ENCODE measurements at places on chromosomes 13 and 19.

DNA sequence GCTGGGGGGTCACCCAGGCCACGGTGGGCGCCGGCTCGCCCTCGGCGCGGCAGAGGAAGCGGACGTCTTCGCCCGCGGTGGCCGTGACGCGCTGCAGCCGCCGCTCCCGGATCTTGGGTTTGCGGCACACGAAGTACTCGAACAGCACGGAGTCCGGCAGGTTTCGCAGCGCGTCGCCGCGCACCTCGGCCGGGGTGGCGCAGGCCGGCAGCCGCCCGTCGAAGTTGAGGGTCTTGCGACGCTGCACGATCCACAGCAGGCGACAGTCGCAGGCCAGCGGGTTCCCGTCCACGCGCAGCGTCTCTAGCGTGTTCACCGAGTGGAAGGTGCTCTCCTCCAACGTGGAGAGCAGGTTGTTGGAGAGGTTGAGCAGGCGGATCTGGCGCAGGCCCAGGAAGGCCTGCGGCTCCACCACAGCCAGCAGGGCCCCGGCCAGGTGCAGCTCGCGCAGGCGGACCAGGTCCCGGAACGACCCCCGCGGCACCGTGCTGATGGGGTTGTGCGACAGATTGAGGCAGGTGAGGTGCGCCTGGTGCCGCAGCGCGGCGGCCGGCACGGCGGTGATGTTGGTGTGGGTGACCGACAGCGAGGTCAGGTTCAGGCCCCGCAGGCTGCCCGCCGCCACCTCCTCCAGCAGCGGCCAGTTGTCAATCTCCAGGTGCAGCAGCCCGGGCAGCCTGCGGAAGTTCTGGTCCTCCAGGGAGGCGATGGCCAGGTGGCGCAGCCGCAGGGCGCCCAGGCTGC lies 8.6 kb upstream of the PEAK3 start:
- DNase-seq = no peak

- no peak for DNase-seq
Observed at GRCh38 chr19:9881720-9882119, 46.6 kb downstream of the PIN1 start.

GRCh38 chr13:38382946-38383345 lies 33.3 kb downstream of the UFM1 start:
- DNase-seq = no peak

DNA sequence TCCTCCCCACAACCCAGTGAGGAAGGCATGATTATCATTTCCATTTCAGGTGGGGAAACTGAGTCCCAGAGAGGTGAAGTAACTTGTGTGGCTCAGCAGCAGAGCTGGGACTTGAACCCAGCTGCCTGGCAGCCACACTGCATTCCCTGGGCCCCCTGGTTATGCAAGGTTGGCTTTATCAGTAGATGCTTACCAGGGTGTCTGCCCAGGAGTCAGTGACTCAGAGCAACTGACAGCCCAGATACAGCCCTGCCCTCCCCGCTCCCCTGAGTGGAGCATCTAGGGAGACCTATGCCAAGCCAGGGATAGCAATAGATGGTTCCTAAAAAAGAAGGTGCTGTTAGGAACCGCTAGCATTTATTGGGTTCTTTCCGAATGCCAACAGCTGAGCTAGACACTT lies 5.9 kb downstream of the IGLON5 start:
- DNase-seq = no peak

GRCh38 chr13:112873851-112874750 lies 94.9 kb upstream of the MCF2L start:
- peak; percentile 21 for DNase-seq

- no peak for DNase-seq
Observed at GRCh38 chr13:51781246-51782022, 22.5 kb downstream of the DHRS12 start.

DNA sequence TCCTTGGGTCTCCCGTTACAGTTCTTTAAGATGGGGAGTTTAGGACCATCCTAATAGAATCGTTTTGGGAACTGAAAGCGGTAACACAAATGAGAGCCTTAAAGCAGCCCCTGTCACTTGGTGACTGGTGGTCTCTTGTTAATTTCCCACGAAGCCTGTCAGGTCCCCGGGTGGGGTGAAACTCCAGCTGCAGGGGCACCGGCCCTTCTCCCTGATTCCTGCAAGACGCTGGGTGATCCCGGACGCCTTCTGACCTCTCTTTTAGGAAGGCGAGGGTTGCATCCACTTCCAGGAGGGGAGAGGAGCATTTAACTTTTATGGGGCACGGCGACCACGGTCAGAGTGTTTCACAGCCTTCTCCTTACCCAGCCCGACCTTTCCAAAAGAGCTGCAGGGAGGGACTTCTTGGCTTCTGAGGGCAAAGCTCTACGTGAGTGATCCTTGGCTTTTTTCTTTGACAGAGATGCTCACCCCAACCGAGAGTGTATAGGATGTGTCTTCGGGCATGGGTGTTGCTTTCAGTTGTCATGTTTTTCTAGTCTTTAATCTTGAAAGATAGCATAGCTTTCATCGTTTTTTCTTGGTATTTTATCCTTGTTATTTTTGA lies 688 bp downstream of the ZNF225 start:
- no peak for DNase-seq

DNA sequence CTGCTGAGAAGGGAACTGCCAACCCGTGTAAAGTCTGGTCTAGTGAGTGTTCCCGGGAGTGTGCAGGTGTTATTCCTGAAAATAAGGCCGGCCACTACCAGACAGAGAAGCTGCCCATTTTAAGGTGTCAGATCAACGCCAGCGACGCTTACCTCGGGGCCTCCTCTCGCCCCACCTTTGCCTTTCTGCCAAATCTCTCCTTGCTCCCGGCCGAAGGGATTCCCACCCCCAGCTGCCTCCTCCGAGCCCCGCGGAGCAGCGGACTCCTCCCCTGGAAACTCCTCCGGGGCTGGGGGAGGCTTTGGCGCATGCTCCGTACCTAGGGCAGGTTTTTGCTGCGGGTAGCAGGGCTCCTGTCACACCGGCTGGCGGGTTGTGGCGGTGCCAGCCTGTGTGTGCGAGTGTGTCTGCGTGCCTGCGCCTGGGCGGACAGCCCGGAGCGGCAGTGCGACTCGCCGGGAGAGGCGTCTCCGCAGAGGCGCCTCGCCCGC lies at the start of gene HS6ST3:
HS6ST3 (plus strand) TSS at position 359 of the 491 bp plus-strand sequence.
- DNase-seq = no peak

DNA sequence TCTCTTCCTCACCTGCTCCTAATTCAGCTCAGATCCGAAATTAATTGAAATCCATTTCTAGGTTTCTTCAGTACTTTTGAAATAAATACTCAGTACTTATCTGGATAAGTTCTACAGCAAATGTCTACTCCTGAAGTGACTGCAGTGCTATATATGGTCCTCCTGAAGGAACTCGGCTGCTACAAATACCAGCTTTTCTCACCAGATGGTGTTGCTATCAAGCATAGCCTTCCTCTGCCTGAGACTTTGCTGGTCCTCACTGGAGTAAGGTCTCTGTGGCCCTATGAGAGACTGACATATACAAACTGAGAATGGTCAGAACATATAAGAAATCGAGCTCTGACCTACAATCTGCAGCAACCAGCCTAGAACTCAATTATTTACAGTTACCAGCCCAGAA lies 161.6 kb downstream of the NDFIP2 start:
- no peak for DNase-seq

GRCh38 chr13:46295491-46296114 lies 83.9 kb downstream of the LRRC63 start:
- DNase-seq = peak; percentile 26

DNA sequence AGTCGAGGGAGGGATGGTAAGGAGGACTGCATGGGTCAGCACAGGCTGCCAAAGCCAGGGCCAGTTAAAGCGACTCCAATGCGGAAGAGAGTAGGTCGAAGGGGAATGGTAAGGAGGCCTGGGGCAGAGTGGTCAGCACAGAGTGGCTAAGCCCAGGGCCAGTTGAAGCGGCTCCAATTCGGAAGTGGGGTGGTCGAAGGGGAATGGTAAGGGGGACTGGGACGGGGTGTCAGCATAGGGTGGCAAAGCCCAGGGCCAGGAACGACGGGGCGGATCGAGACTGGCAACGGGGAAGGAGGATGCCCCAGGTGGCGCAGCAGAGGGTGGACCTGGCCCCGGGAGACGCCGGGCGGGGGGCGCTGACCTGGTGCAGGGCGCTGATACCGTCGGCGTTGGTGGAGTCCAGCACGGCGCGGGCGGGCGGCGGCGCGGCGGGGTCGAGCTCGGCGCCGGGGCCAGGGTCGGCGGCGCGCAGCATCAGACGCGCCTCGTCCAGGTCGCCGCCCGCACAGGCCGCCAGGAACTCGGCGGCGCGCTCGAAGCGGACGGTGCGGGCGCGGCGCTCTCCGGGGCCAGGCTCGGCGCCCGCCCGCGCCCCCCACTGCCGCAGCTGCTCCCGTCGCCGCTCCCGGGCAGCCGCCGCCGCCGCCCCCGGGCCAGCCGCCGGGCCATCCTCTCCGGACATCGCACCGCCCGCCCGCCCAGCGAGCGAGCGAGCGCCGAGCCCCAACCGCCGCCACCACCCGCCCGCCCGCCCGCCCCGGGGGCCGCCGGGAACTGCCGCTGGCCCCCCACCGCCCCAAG lies at the start of gene PPP1R12C:
PPP1R12C (minus strand) TSS at position 779 of the 804 bp plus-strand sequence; CDS start at position 685, 94 bp downstream.
- no peak for DNase-seq

GRCh38 chr13:99361197-99361596 lies 54.0 kb upstream of the GPR183 start:
- no peak for DNase-seq

DNA sequence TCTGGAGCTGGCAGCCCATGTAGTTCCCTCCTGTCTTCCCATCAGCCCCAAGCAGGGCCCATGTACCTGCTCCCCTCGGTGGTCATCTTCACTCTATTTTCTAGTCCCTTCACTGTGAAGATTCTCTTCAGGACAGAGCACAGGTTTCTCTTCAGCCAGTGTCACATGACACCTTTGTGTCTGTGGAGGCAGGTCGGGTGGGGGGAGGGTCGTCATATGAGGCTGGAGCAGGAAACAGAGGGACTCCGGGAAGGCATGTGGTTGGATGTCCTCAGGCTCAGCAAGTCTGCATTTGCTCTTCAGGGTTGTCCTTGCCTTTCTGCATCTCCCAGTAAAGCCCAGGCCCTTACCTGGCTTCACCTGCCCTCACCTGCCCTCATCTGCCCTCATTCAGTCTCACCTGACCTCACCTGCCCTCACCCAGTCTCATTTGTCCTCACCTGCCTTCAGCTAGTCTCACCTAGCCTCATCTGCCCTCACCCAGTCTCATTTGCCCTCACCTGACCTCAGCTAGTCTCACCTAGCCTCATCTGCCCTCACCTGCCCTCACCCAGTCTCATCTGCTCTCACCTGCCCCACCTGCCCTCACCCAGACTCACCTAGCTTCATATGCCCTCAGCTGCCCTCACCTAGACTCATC lies 120.3 kb downstream of the ZDHHC20 start:
- DNase-seq = no peak

DNA sequence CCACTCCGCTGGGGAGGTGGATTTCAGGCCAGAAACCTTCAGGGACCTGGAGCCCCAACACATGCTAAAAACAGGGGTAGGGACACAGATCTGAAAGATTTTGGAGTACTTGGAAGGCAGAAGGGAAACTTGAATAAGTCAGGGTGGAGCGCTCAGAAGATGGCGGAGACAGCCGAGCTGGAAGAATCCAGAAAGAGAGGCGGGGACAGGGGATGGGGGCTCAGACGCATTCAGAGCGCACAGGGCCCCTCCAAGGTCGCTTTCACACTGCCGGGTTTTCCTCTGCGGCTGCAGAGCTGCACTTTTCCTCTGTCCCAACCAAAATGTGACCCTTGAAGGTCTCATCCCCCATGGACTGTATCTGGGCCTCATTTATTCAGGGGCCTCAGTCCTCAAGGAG lies 56.9 kb downstream of the ERICH4 start:
- no peak for DNase-seq

DNA sequence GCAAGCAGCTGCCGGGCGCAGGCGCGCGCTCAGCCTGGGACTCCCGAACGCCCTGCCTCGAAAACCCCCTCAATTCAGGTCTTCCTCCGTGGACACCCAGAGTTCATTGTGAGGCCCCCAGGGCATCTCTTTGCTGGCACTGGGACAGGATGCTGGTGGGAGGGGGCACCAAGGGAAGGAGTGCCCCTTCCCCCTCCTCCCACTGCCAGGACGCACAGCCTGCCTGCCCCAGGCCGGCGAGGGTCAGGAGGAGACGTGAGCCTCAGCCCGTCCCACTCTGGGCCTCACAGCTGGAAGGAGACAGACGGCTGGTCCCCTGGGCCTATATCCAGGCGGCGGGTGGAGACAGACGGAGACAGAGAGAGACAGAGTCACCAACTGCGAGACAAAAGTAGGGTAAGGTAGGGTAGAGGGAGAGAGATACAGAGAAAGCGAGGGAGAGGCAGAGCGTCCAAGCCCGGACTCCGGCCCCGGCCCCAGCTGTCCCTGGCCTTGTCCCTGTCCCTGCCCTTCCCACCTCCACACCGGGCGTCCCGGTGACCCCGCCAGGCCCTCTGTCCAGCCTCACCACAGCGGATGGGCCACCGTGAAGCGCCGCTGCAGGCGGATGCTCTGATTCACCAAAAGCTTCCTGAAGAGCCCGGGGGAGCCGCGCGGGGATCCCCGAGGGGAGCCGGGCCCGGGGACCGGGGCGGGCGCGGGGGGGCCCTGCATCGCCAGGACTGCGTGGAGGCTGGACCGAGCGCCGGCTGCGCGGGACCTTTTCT lies at the start of gene PDE4C:
PDE4C (minus strand) TSS at position 737 of the 767 bp plus-strand sequence; CDS start at position 714, 23 bp downstream.
- DNase-seq = no peak

DNA sequence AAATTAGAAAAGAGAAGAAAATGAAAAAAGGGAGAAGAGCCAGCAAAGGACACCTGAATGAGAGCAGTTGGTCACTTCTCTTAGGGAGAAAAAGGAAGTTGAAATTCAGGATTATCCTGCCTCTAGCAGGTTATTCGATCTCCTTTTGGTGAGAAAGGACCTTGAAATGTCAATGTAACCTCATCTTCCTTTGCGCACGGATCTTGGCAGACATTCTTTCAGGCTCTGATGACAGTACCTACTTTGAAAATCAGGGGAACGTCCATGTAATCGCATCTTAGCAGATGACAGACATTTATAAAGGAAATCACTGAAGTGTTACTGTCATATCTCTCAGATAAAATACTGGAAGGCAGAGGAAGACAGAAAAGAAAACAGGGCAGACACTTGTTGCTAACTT lies 36.7 kb downstream of the FRY start:
- no peak for DNase-seq

DNA sequence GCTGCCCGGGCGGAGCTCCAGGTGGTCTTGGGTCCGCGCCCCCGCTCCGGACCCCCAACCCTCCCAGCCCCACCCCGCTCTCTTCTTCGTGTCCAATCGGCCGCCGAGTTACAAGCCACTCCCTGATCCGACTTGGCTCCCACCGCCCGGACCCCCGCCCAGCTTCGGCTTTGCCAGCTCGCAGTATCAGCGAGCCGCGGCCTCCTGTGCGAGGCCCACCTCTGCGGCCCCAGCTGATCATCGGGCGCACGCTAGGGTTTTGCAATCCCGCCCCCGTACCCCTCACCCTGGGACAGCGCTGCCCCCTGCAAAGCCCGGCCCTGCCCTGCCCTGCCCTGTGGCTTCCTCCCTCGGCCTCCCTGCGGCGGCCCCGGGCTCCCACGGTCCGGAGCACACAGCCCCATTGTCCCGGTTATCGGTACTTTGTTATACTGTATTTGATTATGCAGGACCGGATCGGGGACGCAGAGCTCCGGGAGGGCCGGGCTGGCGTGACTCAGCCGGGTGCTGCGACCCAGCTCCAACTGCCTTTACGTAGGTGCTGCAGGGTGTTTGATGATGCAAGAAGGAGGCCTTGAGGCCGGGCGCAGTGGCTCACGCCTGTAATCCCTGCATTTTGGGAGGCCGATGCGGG lies 598 bp upstream of the LPAR2 start:
- DNase-seq = no peak

Data from stimulated activated CD8-positive, alpha-beta memory T cell treated with anti-CD3 and anti-CD28 coated beads, Interleukin-15, amount 100 ng/mL, for 1 hour (primary cell).